ENCODE measurements at places on chromosomes 1 and 21.
A peak's percentile ranks its signal among the peaks of the same experiment; 100 is the strongest.

GRCh38 chr1:152506899-152507498 lies 3.6 kb upstream of the LCE5A start:
- no peak for DNase-seq

- peak; percentile 50 for DNase-seq
Measured at GRCh38 chr1:212118167-212118871, 82.8 kb downstream of the DTL start.

GRCh38 chr1:168498159-168498631 lies 45.6 kb downstream of the XCL2 start:
- DNase-seq = peak; percentile 81

DNA sequence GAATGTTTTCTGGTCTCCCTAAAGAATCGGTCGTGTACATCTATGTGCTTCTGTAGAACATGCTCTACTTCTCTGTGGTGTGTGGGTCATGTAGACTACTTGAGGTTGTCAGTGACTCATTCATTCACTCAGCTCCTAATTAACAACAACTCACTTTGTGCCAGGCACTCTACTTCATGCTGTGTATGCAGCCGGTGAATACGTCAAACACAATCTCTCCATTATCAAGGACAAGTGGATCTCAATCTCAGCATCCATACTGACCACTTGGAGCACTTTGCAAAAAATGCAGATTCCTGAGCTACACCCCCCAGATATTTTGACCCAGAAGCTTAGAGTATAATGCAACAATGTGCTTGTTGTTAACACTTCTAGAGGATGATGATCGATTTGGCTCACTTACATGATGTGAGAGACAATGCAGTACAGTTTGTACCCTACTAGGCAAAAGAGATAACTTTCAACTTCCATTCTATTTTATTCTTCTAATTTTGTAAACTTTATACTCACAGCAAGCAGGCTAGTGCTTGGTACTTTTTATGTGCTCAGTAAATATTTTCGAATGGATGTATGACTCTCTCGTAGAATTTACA lies 508.6 kb upstream of the ADAMTS5 start:
- no peak for DNase-seq

DNA sequence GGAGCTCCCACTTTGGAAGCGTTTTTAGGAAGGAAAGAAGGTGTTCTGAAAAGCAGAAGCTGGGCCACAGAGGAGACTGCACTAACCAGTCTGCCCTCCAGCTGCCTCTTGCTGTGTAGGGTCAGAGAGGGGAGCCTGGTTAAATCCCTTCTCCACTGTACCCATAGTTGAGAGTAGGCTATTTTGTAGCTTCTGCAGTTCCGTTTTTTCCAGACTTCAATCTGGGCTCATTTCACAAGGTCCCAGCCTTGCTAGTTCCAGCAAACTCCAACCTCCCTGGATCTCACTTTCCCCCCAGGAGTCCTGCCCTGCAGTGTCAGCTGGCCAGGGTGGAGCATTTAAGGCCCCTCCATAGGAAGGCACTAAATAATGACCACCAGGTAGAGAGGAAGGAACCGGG lies 11.0 kb downstream of the TNN start:
- no peak for DNase-seq

DNA sequence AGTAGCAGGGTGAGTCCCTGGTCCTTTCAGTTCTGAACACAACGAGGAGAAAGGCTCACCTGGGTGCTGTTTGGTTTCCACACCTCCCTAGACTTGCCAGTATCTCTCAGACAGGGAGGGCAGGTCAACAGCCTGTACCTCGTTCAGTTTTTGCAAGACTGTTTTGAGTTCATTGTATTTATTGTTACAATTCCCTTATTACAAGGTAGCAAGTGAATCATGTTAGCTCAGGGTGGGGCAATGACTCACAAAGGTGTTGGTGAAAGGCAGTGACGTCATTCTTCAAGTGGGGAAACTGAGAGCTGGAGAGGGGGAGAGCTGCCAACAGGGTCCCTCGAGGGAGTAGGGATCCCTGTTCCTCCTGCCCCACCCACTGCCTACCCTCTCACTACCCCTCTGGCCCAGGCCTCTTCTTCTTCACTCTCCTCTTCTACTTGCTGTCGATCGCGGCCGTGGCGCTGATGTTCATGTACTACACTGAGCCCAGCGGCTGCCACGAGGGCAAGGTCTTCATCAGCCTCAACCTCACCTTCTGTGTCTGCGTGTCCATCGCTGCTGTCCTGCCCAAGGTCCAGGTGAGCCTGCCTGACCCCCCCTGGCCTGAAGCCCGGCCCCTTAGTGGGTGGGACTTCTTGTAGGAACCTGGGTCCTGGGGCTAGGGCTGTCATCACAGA lies 13.4 kb downstream of the SERINC2 start:
- no peak for DNase-seq

DNA sequence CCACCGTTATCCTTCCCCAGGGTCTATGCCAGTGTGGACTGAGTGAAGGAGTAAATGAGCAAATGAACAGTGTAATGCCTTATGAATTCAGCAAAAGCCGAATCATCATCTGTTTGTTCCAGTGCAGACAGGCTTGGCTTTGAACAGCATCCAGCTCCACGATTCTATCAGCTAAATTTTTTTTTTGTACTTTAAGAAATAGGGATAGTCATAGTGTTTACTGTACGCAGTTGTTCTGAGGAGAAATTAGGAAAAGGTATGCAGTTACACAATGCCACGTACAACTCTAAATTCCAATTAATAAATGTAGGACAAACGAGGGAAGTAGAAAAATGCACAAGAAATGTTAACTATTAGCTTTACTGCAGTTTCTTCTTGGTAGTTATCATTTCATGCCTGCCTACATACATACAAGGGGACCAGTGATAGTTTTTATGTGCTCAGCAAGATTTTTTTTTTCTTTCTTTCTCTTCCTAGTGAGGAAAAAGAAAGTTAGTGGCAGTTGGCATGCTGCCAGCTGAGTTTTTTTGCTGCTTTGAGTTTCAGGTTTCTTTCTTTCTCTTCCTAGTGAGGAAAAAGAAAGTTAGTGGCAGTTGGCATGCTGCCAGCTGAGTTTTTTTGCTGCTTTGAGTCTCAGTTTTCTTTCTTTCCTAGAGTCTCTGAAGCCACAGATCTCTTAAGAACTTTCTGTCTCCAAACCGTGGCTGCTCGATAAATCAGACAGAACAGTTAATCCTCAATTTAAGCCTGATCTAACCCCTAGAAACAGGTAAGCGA lies at the start of gene IFI44L:
IFI44L (plus strand) TSS at position 646 of the 777 bp plus-strand sequence. CDS start 7,468 bp downstream, outside the sequence.
- DNase-seq = peak; percentile 76

- no peak for DNase-seq
Measured at GRCh38 chr1:205662791-205663190, 17.5 kb downstream of the SLC45A3 start.

- no peak for DNase-seq
Measured at GRCh38 chr1:64581843-64582185, 111.9 kb downstream of the CACHD1 start.

DNA sequence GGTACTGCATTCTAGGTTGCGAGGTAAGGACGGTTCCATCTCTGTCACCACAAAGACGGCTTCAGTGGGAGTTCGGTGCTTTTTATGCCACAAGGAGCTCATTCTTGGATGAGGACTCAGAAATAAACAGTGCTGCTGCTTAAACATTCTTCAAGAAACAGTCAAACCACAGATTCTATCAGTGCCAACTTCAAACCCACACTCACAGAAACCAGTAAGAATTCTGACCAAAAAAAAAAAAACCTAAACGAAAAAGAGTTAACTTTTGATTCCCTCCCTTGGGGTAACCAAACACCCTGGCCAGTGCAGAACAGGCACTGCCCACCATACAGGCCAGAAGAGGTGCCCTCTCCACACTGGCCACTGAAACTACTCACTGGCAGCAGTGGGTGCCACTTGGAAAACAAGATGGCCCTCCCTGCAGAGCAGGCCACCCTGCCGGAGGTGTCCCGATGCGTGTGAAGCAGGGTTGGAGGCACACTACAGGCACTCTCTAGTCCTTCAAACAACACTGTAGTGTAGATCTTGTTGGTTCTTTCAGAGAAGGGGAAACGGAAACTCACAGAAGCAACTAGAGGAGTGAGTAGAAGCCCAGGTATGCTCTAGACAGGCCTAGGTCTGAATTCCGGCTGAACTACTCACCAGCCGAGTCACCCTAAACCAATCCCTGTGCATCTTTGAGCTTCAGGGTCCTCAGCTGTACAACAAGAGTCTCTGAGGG lies 87.3 kb upstream of the TLR5 start:
- peak; percentile 51 for DNase-seq

DNA sequence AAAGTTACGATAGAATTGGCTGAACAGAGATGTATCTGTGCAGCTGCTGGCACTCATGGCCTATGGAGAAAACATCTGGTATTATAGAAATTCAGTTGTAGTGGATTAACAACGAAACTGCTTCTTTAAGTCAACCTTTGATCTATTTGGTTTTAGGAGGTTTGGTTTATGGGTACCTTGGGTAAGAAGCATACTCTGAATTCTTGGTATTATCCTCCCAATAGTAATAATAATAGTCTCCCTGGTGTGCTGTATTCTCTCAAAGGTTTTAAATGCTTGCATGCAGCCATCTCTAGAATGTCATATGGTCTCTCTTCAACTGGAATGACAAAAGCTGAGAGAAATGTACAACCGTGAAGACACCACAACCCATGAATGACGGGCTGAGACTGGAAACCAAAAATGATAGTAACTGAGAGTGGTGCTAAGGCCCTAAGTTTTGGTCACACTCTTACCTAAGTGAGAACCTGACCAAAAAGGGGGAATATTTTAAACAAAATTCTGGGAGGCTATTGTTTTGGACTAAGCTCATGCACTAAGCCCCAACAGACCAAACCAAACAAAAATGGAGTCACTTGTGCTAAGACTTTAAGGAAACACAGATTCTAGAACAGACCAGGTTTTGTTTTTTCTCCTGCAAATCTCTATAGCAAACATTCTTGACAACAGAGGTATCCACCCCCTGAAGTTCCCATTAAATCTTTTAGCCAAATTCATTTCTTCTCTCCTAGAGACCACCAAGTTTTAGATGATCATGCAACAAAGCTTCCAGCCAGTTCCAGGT lies 17.6 kb upstream of the TMEM61 start:
- DNase-seq = no peak

DNA sequence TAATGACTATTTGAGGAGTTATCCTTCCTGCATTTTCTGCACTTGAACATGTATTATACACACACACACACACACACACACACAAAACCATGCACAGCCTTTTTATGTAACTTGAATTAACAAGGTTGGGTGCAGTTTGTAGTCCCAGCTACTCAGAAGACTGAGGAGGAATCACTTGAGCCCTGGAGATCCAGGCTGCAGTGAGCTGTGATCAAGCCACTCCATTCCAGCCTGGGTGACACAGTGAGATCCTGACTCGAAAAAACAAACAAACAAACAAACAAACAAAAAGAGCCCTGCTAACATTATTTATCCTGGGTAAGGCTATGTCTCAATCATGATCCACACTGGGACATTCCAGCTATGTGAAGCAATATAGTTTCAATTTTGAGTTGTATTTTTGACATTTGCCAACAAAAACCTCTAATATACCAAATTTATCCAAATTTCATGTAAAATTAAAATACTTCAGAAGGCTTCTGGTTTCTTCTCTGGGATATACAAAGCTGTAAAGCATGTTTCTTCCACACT lies 156.8 kb downstream of the NTPCR start:
- DNase-seq = no peak

DNA sequence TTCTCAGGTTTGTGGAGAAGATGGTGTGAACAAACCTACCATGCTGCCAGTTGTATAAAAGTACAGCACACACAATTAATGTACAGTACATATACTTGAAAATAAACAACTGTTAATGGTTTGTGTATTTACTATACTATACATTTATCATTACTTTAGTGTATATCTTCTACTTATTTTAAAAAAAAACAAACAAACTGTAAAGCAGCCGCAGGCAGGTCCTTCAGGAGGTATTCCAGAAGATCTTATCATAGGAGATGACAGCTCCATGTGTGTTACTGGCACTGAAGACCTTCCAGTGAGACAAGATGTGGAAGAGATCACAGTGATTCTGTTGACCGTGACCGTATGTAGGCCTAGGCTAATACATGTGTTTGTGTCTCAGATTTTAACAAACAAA lies 155.7 kb downstream of the COP1 start:
- DNase-seq = no peak

DNA sequence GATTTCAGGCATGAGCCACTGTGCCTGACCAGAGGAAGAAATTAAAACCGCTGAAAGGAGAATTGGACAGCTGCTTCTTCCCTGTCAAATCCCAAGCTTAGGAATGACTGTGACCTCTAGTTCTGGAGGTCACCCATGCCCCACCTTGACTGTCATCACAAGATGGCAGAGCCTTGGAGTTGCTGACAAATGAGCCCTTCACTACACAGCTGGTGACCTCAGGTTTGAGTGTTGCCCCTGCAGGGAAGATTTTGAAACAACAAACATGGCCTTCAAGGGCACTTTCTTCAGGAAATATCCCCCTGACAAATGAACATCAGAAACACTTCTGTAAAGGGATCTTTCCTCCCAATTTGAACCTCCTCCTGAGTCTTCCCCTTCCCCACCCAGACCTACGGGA lies 6.9 kb upstream of the SLC45A3 start:
- no peak for DNase-seq

DNA sequence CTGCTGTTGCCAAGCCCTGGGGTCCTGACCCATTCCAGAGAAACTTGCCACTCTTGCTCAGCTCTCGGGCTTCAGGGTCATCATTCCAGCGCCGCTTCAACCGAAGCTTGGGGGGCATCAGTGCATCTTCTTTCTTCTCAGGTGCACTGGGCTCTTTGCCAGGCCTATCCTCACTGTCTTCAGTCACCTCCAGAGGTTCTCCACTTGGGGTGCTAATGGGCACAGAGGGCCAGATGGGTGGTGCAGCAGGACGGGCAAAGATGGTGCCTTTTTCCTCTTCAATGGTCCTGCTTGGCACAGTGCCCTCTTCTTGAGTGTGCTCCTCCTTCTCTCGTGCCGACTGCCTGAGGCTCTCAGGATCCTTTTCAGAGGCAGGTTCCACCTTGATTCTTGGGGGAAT lies 13.3 kb downstream of the ETV3 start:
- DNase-seq = no peak

- DNase-seq = no peak
Measured at GRCh38 chr1:83997631-83998030, 1.3 kb downstream of the TTLL7 start.

DNA sequence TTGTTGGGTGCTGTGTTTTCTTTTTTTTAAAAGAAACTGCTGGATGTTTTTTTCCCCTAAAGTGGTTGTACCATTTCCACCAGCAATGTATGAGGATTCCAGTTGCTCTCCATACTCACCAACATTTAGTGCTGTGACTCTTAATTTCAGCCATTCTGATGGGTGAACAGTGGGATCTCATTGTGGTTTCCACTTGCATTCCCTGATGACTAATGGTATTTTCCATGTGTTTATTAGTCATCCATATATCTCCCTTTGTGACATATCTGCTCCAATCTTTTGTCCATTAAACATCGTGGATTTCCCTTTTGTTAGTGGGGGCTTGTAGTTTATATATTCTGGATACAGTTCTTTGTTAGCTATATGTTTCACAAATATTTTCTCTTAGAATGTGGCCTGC lies 206.0 kb downstream of the CAMTA1 start:
- peak; percentile 53 for DNase-seq

DNA sequence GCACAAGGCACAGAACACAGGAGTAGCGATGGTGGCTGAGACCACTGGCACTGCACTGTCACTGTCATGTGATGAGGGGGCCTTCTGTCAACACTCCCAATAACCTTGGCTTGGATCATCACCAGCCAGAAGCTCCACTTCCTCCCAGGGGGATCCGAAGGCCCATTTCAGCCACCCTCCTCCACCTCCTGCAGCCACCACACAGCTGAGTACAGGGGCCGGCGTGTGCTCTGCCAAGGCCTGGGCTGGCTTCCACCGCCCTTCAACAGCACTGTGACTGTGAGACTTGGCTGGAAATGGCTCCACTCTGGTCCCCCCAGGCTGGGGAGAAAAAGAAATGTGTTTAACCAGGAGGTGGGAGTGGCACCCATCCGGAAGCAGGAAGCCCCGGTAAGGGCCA lies 9.9 kb upstream of the NADK start:
- no peak for DNase-seq
